ENCODE measurements at places on chromosomes 5 and 9. TPM values are rescaled to one million over a fixed set of nuclear protein-coding genes. Genes with fewer than 3 reads are reported as not detected.

- no peak for DNase-seq
These were observed 315.7 kb downstream of the RAB3C start for GRCh38 chr5:58898538-58898937.

DNA sequence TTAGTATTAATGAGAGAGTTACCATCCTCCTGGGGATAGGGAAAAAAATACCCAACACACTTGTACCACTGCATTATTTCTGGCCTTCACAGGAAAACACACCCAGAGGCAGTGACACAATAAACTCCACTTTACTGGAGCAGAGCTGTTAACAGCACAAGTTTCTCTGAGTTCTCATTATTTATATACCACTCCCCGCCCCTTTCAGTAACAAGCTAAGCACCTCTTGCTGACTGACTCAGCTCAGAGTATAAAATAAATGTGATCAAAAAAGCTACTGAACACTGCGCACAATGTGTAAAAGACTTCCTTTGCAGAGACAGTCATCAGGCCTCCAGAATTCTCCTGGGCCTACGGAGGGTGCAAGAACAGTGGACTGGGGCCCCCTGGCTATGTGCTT is 21.6 kb downstream of the KLF9 start:
- no peak for DNase-seq

The CDH12 gene
- 0.38 TPM for total RNA-seq

DNA sequence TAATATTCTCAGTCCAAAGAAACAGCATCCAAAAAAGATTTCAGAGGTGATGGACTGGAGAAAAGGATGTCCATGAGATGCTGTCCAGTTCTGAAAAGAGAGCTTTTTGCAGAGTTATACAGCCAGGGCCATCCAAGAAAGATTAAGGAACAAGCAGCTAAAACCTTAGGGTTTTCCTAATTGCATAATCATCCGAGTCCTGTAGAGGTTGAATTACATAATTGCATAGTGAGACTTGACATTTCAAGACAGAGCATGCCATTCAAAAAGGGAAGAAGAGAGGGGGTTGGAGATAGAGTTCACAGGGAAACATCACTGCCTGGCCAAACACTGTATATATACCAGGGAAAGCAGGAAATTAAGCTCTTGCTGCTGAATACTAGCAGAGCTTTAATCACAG is 1729.2 kb upstream of the WWC1 start:
- no peak for DNase-seq

GRCh38 chr5:116616876-116617275 is 42.3 kb upstream of the SEMA6A start:
- no peak for DNase-seq

DNA sequence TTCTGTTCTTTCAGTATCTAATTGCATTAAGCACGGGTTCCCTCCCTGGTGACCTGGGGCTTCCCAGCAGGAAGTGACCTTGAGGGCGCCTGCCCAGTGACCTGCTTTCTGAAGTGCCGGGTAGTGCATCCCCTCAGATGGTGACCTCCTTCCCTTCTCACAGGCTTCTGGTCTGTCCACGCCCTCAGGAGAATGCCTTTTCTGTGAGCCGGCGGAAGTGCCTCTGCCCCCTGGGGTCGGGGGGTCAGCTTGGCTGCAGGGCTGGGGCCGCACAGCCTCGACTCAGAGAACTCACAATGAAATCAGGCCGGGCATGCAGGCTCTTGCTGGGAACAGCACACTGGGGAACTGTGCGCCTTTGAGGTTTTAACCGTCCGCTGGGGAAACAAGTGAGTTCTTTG is 124.5 kb upstream of the PHYKPL start:
- DNase-seq = no peak

The N4BP3 gene
- 7.9 TPM for total RNA-seq

DNA sequence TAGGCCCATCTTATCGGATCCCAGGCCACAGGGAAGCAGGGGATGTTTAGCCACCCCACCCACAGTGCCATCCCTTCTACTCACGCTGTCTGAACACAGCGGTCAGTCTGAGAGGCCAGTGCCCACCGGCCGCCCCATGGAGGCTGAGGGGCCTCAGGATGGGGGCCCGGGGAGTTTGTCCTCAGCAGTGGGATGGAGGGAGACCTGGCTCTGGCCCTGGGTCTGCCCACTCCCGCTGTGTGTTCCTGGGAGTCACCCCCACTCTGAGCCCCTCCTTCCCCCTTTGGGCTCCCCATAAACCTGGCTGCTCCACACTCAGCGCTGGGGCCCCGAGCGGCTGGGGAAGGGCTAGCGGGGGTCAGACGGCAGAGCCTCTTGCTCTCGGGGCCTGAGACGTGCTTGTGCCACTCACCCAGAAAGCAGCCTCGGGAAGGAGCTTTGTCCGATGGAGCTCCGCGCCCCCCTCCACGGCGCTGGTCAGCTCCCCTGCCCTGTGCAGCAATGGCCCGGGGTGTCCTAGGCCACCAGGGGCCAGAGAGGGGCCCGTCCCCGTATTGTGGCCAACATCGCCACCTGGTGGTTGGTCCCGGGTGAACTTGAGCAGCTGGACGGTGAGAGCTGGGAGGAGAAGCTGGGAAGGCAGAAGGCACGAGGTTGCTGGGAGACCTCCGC is 10.9 kb upstream of the LAMC3 start:
- DNase-seq = peak; percentile 61

The BHMT2 gene
- 3.9 TPM for total RNA-seq

The SMIM33 gene
- not detected for total RNA-seq

The PCDHGA8 gene
- total RNA-seq = 1.5 TPM

The OR1L8 gene
- total RNA-seq = 0.27 TPM

The FRMPD1 gene
- 0.06 TPM for total RNA-seq

The CCDC152 gene
- 1.3 TPM for total RNA-seq

DNA sequence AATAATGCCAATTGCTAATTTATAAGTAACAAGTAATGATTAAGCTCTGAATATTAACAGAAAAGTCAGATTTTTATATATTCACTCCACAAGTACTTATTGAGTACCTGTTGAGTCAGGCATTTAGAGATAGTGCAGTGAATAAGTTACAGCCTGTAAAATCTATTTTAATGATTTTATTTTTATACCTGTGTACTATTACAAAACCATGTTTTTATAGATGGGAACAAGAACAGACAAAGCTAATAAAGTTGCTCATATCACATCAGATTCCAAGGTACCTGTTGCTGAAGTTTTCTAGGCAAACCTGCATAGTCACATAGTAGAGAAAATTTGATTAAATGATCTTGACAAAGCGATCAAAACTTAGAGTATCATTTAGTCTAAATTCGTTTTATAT is 623.7 kb downstream of the EFNA5 start:
- DNase-seq = no peak

DNA sequence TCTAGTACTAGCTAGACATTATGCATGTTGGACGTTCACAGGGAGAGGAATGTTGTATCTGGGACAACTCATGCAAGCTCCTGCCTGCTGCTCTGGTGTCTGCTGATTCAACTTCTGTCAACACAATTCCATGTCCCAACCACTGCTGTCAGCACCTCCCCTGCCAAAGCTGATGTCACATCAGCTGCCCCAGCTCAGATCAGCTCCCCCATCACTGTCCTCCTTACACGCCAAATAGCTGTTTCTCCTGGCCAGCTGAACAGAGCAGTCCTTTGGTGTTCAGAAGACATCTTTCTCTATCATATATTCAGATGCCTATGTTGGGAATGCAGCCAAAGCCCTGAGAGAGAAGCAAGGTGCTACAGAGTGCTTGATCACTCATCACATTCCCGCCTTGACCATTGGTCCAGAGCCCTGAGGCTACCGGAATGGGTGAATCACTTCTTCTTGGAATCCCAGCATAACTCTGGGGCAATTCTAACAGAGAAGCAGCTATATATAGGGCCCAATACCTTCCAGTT is 223.3 kb downstream of the SEC61B start:
- DNase-seq = no peak

DNA sequence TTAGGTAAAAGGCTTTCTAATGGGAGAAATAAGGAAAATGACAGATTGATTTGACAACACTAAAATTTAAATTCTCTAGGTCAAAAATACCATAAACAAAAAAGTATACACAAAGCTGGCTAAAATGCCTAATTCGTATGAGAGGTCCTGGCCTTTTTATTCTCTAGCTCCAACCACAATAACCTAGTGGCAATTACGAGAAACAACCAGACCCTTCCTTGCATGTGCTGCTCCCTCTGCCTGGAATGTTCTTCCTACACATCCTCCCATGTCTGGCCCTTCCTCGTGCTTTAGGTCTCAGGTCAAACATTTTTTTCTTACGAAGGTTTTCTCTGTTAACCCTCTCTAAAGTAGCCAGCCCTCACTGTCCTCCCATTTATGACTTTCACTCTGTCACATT is 176.4 kb upstream of the PLPPR1 start:
- DNase-seq = no peak

GRCh38 chr9:79477241-79477840 is 94.4 kb upstream of the TLE4 start:
- DNase-seq = no peak

DNA sequence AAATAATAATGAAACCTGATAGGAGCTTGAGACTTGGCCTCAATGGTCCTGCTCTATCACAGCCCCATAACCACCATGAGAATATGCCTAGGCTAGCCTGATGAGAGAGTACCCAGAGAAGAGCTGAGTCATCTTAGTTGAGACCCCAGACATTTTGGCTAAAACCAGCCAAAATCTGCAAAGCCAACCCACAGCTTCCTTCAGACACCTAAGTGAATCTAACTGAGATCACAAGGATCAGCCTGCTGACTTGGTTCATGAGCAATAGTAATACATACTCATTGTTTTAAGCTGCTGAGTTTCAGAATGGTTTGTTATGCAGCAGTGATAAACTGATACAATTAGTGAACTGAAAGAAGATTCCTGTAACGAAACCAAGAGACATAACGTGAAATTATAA is 473.7 kb upstream of the PTGER4 start:
- no peak for DNase-seq

The ZNF454 gene
- total RNA-seq = 2.6 TPM

DNA sequence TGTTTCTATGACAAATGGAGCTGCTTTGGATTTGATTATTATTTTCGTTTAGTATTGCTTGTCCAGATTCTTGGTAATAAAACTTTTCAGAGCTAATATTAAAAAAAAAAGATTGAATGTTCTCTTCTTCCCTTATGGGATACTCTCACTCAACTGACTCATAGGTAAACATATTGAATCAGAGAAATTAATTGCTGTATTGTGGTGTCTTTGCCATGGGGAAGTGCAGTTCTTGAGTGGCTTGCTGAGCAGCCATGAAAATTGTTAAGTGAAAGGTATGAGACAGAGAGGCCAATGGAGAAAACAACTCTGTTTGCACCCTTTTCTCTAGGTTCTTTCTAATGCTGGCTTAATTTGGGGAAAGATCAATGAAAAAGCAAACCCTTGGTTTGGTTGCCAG is 149.9 kb upstream of the HMHB1 start:
- no peak for DNase-seq

DNA sequence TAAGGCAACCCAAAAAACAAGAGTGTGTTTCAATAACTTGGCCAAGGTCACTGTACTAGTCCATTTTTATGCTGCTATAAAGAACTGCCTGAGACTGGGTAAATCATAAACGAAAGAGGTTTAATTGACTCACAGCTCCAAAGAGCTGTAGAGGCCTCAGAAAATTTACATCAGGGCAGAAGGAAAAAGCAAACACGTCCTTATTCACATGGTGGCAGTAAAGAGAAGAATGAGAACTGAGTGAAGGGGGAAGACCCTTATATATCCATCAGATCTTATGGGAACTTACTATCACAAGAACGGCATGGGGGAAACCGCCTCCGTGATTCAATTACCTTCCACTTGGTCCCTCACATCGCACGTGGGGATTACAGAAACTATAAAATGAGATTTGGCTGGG is 64.3 kb upstream of the CAMK4 start:
- DNase-seq = no peak

DNA sequence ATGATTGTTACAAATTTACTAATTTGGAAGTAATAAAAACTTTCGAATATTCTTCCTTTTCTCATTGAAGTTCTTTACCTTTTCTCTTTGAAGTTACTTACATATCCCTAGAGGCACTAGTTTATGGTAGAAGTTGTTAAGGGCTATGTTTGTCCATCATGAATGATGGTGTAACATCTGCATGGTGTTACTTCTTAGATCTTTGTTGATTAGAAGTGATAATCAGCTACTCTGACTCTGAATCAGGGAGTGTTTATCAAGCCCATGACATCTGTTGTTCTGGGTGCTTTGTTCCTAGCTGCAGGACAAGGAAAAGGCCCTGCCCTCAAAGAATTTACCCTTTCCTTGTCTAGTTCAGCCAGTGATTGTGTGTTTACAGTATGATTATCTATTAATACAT is 32.9 kb downstream of the MAP3K1 start:
- DNase-seq = no peak

GRCh38 chr5:10355071-10355889 is 1.8 kb downstream of the MARCHF6 start:
- no peak for DNase-seq

DNA sequence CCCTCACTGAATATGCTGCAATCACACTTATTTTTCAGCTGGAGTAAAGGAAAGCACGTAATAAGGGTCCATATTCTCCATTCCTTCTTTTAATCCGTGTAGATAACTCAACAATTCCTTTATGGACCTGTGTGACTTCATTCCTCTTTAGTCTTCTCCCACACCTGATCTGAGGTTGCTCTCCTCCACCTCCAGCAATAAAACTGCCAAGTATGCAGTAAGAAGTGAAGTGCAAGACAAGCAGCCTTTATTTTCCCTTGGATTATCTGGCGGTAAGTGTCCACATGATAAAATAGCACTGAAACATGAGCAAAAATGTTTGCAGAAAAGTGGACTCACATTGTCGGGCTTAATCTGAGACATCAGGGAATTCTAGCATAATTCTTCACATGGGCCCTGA is 13.8 kb downstream of the DEPDC1B start:
- DNase-seq = no peak

The ZNF367 gene
- 1.1 TPM for total RNA-seq

GRCh38 chr9:23117616-23118015 is 671.0 kb downstream of the DMRTA1 start:
- DNase-seq = no peak

The ZFP2 gene
- total RNA-seq = 2.0 TPM

The IRX2 gene
- total RNA-seq = 52.1 TPM

- DNase-seq = peak; percentile 60
These were observed 16.1 kb downstream of the FBP1 start for GRCh38 chr9:94623253-94623652.

DNA sequence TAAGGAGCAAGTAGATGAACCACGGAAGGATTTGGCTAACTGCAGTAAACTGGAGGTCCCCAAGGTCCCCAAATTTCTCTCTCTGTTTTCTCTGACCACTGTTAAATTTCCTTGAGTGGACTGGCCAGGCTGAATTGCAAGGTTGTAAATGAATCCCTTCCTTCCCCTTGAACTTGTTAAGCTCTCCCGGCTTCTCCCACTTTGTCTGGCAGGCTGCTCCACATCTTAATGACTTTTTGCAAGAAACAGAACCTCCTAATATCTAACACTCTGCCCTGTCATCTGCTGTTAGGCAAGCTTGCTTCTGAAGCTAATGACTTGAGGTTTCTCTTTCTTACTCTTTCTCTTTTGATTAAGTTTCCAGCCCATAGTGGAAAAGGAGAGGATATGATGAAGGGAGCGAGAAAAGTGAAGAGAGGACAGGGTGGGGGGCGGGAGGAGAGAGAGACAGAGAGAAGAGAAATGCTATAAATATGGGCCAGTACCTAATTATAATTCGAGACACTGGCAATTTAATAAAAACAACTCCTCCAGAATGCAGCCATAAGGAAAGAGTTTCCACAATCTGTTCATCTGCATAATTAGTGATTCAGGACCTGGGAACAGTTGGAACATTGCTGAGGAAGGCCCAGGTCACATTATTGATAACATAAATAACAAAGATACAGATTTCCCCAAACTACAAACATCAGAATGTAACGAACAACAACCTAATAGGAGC is 437.3 kb upstream of the MPDZ start:
- no peak for DNase-seq

The GMCL2 gene
- total RNA-seq = not detected

The PLPP7 gene
- total RNA-seq = 1.7 TPM

The TOR4A gene
- 27.2 TPM for total RNA-seq
